SK-N-SH (cell line): ENCODE measurements at places on chromosomes 11 and 22. TPM values are rescaled to one million over a fixed set of nuclear protein-coding genes. Genes with fewer than 3 reads are reported as not detected.
A peak's percentile ranks its signal among the peaks of the same experiment; 100 is the strongest.

DNA sequence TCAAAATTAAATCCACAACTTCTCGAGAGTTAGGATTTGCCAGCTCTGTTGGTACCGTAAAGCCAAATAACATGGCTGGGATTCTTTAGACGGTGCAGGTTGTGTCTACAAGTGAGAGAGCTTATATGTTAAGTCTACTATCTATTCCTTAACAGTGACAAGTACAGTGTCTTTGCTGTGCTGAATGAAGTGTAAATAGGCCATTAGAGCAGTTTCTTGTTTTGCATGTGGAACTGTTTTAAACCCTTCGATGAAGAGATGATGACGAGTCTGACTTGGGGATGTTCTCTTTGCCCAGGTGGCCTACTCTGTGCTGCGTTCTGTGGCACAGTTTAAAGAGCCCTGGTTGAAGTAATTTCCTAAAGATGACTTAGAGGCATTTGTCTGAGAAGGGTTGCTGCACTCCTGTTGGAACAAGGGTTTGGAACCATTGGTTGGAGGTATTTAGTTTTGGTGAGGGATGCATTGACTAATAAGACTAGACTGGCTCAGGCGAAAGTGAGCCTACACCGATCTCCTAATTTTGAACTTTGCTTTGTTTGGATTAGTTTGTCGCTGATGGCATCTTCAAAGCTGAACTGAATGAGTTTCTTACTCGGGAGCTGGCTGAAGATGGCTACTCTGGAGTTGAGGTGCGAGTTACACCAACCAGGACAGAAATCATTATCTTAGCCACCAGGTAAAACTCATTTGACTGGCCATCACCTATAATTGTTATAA lies 988 bp downstream of the RPS3 start:
- DNase-seq = no peak
- H3K27ac ChIP-seq = peak overlapping the region; percentile 93
- H3K36me3 ChIP-seq = peaks cover 43% of the 10 kb centered on the region
- H3K4me3 ChIP-seq = peak overlapping the region; percentile 90
- H3K4me1 ChIP-seq = peaks cover 22% of the 10 kb centered on the region
- H3K27me3 ChIP-seq = no peaks in the 10 kb centered on the region

DNA sequence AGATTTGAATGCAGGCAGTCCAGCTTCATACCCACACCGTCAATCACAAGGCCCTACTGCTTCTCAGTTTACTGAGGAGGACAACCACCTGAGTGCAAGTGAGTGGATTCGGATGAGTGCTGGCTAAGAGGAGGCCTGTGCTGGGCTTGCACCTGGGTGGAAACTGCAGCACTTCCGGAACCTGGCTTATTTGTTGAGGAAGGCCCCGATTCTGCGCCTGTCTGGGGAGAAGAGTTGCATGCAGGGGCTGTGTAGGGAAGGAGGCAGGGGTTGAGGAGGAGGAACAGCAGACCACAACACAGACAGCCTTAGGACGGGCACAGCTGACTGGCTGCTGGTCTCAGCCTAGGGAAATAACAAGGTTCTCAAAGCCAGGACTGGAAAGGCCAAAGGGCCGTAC lies 20.8 kb downstream of the ABTB2 start:
- DNase-seq = no peak
- H3K36me3 ChIP-seq = no peaks in the 10 kb centered on the region
- peaks cover 21% of the 10 kb centered on the region; the same call in 1 of the 2 replicates for H3K4me1 ChIP-seq
- H3K27me3 ChIP-seq = no peaks in the 10 kb centered on the region
- no peak overlapping the region for H3K4me3 ChIP-seq

GRCh38 chr22:46361826-46362202 lies 26.3 kb downstream of the TRMU start:
- no peak for DNase-seq
- no peaks in the 10 kb centered on the region for H3K27me3 ChIP-seq
- H3K4me1 ChIP-seq = no peaks in the 10 kb centered on the region
- no peaks in the 10 kb centered on the region for H3K36me3 ChIP-seq
- no peak overlapping the region for H3K4me3 ChIP-seq
- H3K27ac ChIP-seq = no peak overlapping the region

- H3K27ac ChIP-seq = no peak overlapping the region
- H3K27me3 ChIP-seq = no peaks in the 10 kb centered on the region
- H3K4me3 ChIP-seq = no peak overlapping the region
Measured at GRCh38 chr11:74877132-74877531, 71.8 kb downstream of the XRRA1 start.

DNA sequence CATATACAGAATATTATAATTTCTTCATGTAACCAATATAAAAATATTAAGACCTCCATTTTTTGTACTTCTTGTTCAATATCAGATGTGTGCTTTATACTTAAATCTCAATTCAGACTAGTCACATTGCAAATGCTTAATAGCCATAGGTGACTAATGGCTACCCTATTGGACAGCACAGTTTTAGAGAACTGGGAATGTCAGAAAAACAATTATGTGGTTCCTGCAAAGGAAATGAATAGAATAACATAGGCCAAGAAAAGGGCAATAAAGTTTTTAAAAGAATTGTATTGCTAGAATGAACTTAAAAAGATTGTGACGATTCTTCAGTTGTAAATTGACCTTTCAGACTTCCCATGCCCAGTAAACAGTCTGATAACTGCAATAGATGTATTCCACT lies 843.0 kb downstream of the METTL15 start:
- H3K27me3 ChIP-seq = no peaks in the 10 kb centered on the region
- H3K27ac ChIP-seq = no peak overlapping the region
- no peak overlapping the region for H3K4me3 ChIP-seq
- no peak for DNase-seq
- H3K4me1 ChIP-seq = no peaks in the 10 kb centered on the region

- no peak overlapping the region for H3K27ac ChIP-seq
- DNase-seq = no peak
- H3K36me3 ChIP-seq = no peaks in the 10 kb centered on the region
- H3K27me3 ChIP-seq = no peaks in the 10 kb centered on the region
- H3K4me1 ChIP-seq = no peaks in the 10 kb centered on the region
Measured at GRCh38 chr11:30125456-30125855, 105.4 kb upstream of the FSHB start.

- no peak for DNase-seq
- H3K36me3 ChIP-seq = no peaks in the 10 kb centered on the region
- H3K4me1 ChIP-seq = no peaks in the 10 kb centered on the region; the same call in 1 of the 2 replicates
- no peak overlapping the region for H3K27ac ChIP-seq
- H3K27me3 ChIP-seq = no peaks in the 10 kb centered on the region
Measured at GRCh38 chr11:107140983-107141382, 122.7 kb upstream of the GUCY1A2 start.

The ZNF215 gene
- 0.15 and 0.54 TPM in 2 replicates for polyA plus RNA-seq

The YAP1 gene
- 50.8 and 53.2 TPM in 2 replicates for polyA plus RNA-seq

The C22orf31 gene
- polyA plus RNA-seq = not detected in 2 replicates

The PGA4 gene
- polyA plus RNA-seq = not detected in 2 replicates
